ENCODE measurements at places on chromosomes 3 and 15. TPM values are rescaled to one million over a fixed set of nuclear protein-coding genes. Genes with fewer than 3 reads are reported as not detected.

DNA sequence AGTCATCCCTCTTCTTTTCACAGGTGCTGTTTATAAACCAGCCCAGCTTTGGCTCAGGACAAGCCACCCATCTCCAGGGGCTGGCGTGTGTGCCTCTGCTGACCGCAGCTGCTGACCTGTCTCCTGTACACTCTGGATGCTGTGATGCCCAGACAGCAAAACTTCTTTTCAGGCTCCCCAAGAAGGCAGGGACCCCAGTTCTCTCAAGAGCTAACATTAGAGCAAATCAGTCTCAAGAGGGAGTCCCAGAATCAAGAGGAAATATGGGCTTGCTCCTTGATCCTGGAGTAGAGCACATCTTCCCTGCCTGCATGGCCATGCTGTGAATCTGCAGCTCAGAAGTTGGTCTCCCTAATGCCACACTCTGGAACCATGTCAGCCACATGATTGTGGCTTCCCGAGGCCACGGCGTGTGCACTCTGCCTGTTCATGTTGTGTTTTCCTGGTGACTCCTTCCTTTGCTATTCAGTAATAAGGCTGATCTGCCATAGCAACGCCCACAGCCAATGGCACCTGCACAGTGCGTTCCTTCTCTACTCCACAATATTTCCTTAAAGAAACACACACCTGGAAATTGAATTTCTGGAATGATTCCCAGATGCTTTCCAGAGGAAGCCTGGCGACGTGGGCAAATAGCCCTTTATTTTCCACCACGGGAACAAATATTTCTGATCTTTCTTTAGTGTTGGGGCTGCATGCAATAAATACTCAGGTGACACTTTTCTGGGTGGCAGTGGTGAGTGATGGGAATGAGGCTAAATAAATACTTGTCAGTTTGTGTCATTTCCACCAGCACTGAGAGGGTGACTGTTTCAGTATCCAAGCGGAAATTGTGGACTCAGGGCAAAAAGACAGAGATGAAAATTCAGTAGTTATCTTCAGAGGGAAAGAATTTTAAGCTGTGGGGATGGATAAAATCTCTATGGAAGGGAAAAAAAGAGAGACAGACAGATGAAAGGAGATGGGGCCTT, 21.9 kb upstream of the THSD4 start:
- DNase-seq, result peak; percentile 93

DNA sequence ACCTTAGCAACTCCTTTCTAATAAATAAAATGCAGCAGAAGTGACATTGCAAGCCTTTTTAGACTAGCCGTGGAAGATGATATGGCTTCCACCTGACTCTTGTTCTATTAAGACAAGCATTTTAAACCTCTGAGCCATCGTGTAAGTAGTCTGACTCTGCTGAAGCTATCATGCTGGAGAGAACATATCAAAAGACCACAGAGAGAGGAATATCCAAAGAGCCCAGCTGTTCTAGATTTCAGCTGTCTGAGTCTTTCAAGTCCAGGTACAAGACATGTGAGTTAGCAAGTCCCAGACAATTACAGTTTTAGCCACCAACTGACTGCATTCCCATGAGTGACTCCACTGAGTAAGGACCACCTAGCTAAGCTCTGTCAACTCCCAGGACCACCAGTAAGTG, 517.0 kb upstream of the NAALADL2 start:
- no peak for DNase-seq

DNA sequence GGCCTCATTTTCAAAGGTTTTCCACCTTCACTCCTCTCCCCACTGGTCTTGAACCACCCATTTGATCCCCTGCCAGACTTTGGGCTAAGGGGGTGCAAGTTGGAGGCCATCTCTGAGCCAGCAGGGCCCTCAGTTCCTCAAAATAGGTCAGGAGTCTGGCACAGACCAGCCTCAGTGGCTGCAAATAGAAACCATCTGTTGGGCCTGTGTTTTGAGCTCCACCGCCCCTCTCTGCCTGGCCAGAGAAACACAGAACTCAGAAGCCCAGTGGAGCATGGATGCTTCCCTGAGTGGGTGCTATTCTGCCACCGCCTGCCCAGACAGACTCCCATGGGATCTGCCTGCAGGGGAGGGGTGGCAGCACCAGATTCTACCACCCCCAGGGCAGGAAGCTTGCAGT, 56.3 kb downstream of the CORO2B start:
- no peak for DNase-seq

DNA sequence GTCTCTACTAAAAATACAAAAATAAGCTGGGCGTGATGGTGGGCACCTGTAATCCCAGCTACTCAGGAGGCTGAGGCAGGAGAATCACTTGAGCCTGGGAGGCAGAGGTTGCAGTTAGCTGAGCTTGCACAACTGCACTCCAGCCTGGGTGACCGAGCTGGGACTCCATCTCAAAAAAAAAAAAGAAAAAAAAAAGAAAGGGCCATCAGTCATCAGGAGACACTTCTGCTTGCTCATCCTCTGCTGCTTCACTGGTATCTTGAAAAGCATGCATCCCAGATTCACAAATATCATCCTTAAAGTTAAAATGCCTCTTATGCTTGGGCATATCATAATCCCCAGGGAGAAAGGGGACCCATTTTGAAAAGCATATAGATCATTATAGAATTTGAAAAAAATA, 176.6 kb upstream of the NR2F2 start:
- DNase-seq, result no peak

DNA sequence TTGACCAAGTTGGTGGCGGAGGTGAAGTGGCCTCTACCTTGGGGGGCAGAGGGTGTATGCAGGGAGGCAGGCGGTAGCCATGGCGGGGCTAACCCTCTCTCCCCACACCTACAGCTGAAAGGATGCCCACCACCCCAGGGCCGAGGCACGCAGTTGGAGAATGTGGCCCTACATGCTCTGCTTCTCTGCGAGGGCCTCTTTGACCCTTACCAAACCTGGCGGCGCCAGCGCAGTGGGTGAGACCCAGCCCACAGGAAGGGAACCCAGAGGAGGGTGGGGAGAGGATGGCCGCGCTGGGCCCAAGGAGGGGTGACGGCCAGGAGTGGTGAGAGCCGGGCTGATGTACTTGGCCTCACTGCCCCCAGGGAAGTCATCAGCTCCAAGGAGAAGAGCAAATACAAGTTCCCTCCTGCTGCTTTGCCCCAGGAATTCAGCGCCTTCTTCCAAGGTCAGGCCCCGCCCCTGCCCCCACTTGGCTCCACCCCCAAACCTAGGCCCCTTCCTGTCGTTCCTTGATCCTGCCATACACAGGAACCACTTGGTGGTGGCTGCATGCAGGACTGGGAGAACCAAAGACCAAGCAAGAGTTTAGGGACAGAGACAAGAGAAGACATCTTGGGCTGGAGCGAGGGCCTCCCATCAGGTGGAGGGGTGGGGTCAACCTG, 9.8 kb downstream of the NBEAL2 start:
- DNase-seq, result no peak

DNA sequence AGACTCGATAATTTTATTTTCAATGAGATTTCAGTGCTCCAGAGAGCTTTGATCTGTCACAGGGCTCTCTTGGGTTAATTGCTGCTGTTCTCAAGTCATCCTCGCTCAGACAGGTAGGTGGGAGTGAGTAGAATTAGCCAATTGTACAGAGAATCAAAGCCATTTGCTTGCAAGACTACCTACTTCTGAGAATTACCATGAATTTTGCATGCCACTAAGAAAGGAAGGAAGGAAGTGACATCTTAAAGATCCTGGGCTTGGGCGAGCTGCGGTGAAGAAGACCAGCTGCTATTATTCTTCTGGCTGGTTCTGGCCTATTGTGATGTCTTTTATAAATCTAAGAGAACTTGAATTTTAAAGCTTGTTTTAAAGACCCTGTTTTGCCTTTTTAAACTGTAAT, 154.1 kb upstream of the LPP start:
- no peak for DNase-seq

DNA sequence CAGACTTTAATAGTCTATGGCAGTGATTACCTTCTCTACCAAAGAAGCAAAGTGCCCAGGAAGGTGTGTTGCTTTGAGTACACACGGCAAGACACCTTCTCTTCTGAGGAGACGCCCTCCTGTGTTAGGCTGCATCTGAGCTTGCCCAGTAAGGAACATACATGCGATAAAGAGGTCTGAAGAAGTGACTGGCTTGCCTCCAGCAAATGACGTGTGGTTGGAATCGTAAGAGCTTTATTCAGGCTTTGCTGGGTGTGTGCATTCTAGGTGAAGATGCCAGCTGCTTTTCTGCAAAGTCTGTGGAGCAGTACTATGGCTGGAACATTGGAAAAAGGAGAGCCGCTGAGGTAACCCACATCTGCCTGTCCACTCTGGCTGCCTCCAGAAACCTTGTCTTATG, 22.4 kb downstream of the MAP6D1 start:
- no peak for DNase-seq

DNA sequence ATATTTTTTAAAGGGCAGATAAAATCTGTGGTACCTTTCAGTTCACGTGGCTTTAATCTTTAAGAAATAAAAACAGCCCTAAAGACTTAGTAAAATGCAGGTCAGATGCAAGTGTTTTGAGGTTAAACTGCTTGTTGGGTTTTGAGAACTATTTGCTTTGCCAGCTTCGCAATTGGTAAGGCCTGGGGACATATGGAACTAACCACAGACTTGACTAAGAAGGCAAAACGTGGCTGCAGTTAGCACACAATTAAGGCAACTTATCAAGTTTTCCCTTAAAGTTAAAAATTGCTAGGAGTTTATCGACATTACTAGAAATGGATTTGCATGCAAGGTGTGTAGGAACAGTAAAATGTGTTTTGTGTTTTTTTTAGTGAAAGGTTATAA, 206.9 kb downstream of the ZNF385D start:
- no peak for DNase-seq

GRCh38 chr3:107919239-107919638, 171.6 kb downstream of the CD47 start:
- no peak for DNase-seq

DNA sequence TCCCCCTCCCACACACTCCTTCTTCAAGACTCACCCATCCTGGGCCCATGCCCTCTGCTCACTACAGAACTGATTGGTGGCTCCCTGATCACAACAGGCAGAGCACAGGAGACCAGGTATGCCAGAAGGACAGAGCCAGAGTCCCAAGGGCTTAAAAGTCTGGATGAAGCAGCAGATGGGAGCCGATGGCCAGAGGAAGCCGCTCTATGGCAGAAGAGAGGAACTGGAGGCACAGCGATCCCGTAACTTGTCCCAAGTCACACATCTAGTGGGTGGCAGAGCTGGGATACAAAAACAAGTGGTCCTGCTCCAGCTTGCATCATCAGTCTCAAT, 20.7 kb downstream of the ITGA11 start:
- no peak for DNase-seq

Gene NRG4
- not detected for total RNA-seq

Gene UCN2
- total RNA-seq, result 35.4 TPM

Gene NXPE3
- 14.9 TPM for total RNA-seq

Gene ROPN1
- total RNA-seq, result not detected

Gene C3orf62
- 2.3 TPM for total RNA-seq

Gene ABHD6
- 8.5 TPM for total RNA-seq

Gene GNAT1
- not detected for total RNA-seq
